Globus pallidus (tissue), 1 donor: ENCODE measurements at places on chromosomes 12 and 14.

DNA sequence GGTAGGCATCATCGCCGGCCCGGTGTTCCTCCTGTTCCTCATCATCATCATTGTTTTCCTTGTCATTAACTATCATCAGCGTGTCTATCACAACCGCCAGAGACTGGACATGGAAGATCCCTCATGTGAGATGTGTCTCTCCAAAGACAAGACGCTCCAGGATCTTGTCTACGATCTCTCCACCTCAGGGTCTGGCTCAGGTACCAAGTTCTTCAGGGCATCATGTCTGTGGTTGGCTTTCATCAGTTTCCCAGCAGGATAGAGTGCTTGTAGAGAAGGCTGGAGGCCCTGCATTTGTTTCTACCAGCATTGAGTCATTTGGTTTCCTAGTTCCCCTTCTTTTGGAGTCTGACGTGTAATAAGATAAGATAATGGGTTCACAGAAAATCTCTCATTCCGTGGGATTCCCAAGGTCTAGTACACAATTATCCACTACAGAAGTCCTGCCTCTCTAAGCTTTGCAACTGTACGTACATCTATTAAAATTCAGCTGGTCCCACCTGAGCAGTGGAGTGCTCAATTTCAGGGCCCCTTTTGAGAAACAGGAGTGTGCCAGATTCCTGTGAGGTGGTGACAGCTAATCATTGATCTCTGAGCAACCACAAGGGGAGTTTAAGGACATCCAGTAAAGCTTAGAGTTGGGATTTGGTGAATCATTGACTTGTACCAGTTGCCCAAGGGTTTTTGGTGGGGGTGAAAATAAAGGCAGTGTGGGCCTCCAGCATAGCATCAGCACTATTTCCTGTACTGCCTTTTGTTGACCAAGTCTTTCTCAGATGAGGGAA, 25.1 kb downstream of the ACVR1B start:
- no peak for DNase-seq

DNA sequence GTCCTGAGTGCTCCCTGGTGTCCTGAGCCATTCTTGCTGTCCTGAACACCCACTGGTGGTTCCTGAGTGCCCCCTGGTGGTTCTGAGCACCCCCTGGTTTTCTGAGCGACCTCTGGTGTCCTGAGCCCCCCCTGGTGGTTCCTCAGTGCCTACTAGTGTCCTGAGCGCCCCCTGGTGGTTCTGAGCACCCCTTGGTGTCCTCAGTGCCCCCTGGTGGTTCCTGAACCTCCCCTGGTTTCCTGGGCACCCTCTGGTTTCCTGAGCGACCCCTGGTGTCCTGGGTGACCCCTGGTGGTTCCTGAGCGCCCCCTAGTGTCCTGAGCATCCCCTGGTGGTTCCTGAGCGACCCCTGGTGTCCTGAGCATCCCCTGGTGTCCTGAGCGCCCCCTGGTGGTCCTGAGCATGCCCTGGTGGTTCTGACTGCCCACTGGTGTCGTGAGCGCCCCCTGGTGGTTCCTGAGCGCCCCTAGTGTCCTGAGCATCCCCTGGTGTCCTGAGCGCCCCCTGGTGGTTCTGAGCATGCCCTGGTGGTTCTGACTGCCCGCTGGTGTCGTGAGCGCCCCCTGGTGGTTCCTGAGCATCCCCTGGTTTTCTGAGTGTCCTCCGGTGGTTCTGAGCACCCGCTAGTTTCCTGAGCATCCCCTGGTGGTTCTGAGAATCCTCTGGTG, 473.1 kb downstream of the TMEM121 start:
- DNase-seq, result peak; percentile 16

DNA sequence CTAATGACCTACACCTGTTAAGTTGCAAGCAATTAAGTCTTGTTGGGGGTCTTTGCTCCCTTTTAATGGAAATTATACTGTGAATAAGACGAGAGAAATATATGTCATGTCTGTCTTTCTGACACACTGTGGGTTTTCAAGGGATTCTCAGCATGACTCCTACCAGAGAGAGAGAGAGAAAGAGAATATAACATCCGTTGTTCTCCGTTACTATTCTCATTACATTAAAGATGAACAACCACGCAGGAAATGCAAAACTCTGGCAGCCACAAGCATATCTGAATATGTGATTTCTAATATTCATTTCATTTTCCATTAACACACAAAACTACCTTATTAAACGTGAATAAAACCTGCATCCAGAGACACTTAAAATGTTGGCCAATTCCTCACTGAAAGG, 67.3 kb upstream of the EGLN3 start:
- DNase-seq, result no peak

- DNase-seq, result no peak
These were observed 63.9 kb downstream of the FUT8 start for GRCh38 chr14:65476273-65476941.

- DNase-seq, result no peak
These were observed 137.7 kb downstream of the MON2 start for GRCh38 chr12:62604373-62604772.

DNA sequence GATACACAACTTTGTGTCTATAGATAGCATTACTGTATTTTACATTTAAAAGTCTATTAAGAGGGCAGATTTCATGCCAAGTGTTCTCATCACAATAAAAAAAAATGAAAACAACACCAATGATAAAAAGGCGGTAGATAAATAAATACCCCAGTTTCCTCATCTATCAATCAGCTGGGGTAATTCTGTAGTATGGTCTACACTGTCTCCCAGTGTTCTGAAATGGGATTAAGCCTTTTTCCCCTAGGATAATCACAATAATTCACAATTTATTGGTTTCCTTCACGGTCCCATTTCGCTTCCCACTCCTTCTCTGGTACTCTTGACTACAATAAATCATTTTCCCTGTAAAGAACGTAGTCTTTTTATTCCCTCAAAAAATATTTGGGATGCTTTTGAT, 114.3 kb downstream of the SSPN start:
- DNase-seq, result no peak

DNA sequence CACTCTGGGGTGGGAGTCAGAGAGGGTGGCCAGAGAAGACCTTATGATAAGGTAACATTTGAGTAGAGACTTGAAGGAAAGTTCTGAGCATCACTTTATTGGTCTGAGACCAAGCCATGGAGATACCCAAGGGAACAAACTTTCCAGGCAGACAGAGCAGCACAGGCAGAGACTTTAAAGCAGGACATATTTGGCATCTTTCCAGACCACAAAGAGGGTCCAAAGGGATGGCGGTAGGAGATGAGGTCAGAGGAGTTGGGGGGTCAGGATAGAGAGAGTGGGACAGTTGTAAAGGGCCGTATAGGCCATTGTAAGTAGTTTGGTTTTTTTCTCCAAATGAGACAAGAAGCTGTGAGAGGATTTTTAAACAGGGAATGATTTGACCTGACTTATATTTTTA, 344.4 kb downstream of the SEC23A start:
- DNase-seq, result no peak

DNA sequence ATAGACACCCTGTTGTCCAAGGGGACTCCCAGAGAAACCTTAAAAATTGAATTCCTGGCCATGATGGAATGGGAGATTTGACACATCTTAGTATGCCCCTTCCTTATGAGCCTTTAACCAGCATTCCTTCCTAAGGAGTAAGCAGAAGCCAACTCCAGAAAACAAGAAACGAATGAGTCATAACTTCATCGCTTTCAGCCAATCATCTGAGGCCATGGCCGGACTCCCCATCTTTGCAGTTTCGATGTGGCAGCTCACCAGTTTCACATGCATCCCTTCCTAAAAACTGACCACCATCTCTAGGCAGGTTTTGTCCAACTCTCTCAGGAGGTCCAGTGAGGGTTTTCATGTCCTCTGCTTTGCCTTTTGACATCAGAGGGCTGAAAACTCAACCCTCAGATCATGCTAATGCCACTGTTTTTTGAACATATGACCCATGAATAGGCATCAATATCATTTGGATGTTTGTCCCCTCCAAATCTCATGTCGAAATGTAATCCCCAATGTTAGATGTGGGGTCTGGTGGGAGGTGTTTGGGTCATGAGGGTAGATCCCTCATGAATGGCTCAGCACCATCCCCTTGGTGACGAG, 19.9 kb downstream of the DAAM1 start:
- no peak for DNase-seq

DNA sequence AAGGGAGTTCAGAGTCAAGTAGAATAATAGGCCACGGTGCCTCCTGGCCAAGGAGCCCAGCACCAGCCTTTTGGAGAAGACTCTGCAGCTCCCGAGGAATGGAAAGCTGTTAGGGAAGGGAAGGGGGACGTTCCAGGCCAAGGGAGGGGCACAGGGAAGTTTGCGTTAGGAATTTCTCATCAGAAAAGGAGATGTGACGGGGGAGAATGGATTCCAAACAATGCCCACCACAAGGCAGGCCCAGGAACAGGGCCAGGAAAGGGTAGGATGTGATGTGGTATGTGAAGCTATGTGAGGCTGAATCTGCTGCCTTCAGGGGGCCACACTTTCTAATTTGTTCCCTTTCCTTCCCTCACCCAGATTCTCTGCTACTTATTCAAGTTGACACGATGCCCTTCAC, 46.0 kb downstream of the DGLUCY start:
- no peak for DNase-seq

- DNase-seq, result no peak
These were observed 188.9 kb upstream of the FOXG1 start for GRCh38 chr14:28577711-28578131.

GRCh38 chr14:31876741-31877140, 200.4 kb upstream of the ARHGAP5 start:
- no peak for DNase-seq

DNA sequence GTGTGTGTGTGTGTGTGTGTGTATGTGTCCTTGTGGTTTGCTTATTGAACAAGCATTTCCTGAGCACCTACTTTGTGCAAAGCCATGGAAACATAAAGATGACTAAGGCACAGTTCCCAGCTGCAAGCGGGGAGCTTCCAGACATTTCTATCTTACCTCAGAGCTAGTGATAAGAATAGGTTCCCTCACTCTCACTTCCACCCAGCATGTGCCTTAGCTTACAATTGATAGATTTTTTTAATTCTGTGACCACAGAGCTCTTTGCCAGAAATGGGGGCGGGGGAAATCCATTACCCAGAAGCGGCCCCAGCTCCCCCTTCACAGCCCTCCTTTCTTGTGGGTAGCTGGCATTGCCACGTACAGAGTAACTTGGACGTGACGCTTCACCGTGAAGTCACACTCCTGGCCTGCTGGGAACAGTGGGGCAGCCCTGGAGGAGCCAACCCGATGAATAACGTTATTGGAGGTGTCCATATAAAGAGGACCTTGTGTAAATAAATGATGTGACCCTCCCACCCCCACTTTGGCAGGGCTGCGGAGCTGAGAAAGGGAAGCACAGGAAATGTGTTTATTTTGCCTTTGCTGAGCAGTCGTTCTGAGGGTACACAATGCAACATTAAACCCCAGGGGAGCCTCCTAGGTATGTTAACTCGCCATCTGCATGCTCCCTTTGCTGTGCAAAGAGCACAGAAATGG, 238.9 kb downstream of the CHST11 start:
- no peak for DNase-seq

DNA sequence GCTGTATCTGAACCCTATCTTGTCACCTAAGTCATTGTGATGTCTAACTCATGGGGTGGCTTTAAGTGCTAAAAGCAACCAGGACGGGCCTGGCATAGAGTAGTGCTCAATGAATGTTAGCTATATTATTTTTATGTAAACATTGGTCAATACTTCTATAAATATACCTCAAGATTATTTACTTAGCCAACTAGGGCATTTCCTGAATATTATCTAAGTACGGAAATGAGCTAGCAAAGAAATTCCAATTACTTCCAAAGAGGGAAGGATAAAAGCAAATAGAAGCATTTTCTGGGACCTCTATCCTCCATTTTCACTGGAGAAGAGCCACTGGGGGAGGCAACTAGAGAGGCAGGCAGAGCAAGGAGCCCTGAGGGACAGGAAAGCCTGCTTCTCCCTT, 20.6 kb downstream of the CCDC92 start:
- DNase-seq, result no peak

GRCh38 chr12:107167756-107168155, 74.4 kb upstream of the CRY1 start:
- no peak for DNase-seq

- no peak for DNase-seq
These were observed 7.7 kb downstream of the TNFAIP2 start for GRCh38 chr14:103130965-103131364.

DNA sequence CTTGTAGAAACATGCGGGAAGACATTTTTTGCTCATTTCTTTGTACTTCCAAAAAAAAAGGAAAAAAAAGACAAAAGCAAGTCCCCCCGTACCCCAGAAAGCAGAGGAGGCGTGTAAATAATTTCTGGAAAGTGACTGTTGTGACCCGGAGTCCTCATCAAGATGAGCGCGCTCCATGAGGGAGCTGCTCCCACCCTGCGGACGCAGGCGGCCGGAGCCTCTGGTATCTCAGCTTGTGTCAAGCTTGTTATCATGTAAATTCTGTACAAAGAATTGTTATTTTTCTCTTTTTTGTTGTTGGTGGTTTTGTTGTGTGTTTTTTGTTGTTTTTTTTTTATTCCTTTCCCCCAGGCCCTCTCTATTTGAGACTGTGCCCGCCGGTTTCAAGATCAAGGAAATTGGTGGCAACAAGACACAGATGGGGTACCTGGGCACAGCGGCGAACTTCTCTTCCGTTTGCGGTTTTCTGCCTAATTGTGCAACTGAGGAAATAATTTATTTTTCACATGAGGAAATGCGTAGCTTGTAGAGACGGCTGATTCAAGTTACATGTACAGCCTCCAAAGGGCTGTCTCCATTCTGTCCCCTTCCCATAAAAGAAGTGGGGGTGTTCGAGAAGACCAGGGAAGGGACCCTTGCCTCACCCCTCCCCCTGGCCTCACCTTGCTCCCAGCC, 27.0 kb downstream of the HPD start:
- DNase-seq, result no peak
